ENCODE measurements at places on chromosomes 16 and 17.

DNA sequence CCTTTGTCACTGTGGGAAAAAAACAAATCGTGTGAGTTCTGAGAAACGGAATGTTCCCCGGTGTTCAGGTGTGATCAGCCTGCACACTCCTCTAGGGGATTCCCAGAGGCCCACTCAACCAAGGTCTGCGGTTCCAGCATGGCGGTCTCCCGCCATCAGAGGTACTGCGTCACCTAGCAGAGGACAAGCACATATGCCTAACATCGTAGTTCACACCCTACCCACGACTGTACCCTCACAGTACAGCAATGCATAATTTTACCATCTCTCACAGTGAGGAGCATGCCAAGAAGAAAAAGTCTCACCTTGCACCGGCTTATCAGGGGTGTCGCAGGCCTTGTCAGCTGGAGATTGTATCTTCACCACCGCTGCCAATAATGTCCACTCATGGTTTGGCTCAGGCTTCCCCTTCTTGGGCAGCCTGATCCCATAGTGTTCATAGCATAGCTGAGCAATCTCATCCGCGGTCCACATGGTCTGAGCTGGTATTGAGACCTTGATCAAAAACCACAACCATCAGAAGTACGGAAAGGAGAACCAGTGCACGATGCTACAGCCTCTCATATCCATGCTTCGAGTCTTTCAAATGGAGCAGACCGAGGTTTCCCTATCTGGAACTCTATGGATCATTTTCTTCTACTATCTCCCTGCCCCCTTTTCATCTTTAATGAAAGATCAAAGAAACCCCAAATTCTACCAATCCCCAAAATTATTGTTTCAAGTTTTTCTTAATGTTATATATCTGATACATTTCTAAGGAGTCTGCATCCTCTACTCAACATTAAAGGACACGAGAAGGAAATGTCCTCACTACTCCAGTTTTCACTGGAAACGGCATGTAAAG lies 2.5 kb downstream of the ADAT1 start:
- no peak for DNase-seq

DNA sequence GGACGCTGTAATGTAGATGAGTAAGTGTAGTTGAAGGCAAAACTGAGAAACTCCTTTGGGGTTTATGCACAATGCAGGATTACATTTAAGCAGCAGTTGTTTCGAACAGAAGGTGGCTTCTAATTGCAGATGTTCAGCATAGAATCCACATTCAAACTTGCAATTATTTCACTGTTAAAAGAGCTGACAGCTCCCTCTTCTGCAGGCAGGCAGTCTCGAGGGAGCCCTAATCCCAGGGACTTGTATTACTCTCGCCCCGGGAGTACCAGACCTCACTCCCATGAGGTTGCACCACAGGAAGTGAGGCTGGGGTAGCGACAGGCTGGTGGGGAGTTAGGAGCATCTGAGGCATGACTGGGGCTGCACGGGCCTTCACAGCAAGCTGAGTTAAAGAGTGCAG lies 484.3 kb upstream of the EEF2KMT start:
- no peak for DNase-seq

- DNase-seq, result no peak
Observed at GRCh38 chr17:20256144-20256543, 211.2 kb downstream of the LGALS9B start.

- no peak for DNase-seq
Observed at GRCh38 chr16:68086336-68086841, 1.2 kb downstream of the NFATC3 start.

GRCh38 chr17:27928587-27928986 lies 35.4 kb upstream of the LYRM9 start:
- DNase-seq, result no peak

DNA sequence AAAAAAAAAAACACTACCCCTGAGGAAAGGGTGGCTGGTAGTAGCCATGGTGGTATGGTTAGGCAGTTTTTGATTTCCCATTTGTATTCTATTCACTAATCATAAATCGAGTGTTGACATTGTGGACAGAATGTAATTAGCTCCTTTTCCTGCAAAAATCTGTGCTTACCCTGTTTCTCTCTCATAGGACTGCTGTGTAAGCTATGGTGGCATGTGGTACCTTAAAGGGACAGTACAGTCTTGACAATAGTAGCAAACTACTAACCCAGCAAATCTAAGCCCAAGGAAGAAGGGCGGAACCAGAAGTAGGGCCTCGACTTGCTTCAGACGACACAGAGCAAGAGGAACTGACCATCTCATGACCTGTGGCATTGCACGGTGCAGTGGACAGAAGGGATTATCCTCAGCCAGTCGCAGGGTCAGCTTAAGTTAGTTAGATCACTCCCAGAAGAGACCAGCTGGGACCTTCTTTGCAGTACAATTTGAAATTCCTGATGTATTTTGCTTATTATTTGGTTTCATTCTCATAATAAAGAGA lies 36.3 kb downstream of the POLR3E start:
- DNase-seq, result no peak

DNA sequence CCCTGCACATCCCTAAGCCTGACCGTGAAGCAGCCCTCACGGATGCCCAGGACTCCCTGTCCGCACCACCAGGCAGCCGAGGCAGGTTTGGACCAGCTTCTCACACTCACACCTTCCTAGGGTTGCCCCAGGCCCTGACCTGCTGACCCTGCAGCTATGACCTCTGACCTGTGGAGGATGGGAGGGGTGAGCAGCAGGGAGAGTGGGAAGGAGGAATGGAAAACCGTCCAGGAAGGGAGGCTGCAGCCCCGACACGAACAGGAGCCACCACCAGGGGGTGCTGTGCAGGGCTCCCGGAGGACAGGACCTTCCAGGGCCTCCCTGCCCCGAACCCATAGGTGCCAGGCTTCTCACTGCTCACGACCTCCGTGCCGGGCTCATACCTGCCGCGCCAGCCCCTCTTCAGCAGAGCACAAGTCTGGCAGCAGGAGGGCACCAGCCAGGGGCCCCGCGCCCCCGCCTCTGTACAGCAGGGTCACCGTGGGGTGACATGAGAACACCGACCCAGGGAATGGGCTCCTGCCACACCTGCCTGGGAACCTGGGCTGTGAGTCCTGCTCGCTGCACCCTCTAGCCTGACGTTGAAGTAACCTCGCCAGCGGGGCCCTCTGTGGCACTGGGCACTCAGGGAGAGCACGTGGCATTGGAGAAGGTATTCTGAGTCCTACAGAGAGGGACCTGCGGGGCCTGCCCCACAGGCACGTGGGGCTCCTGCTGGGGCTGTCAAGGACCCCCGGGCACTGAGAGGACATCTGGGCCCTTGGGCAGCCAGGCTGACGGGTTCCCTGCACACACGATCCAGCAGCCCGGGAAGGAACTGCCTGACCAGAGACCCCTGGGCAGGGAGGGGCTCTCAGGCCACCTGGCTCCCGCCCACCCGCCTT lies 37.6 kb downstream of the CTU2 start:
- peak; percentile 73 for DNase-seq

DNA sequence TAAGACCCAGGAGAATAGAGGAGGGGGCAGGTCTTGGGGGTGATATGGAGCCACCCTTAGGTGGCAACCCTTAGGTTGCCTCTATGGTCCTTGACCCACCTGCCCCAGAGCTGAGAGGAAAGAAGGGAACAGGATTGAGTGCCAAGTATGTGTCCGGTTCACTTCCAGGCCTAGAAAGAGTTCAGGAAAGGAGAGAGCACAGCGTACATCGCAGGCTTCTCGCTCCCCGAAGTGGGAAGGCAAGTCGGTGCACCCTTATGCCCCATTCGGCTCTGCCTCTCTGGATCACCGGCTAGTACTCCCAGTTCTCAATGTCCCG lies 631 bp downstream of the SP6 start:
- no peak for DNase-seq

GRCh38 chr17:4837471-4838308 lies 4.5 kb downstream of the MINK1 start:
- no peak for DNase-seq

GRCh38 chr17:72125742-72126141 lies 4.9 kb downstream of the SOX9 start:
- no peak for DNase-seq

DNA sequence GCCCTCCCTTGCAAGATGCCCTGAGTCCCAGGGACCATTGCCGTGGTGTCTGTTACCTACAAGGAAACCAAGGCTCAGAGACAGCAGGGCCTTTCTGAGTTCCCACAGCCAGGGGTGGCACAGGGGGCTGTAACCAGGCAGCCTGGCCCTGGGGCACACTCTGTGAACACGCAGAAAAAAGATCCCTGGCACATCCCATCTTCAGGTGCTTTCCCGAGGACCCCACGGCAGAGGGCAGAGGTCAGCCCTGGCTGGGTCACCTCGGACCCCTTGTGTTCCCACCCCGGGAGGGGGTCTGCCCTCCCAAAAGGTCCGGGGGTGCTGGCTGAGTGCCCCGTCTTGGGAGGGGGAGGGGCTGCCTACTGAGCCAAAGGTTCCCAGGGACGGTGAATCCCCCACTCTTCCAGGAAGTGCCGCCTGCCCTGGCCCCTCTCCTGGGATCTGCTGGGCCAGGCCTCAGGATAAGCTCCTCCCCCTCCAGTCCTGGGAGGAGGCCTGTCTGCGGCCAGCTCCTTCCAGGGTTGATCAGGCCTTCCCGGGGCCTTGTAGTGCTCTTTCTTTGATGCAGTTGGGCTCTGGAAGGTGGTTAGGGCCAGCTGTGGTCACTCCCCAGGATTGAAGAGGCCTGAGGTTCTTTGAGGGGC lies 8.1 kb downstream of the GLIS2 start:
- DNase-seq, result no peak

DNA sequence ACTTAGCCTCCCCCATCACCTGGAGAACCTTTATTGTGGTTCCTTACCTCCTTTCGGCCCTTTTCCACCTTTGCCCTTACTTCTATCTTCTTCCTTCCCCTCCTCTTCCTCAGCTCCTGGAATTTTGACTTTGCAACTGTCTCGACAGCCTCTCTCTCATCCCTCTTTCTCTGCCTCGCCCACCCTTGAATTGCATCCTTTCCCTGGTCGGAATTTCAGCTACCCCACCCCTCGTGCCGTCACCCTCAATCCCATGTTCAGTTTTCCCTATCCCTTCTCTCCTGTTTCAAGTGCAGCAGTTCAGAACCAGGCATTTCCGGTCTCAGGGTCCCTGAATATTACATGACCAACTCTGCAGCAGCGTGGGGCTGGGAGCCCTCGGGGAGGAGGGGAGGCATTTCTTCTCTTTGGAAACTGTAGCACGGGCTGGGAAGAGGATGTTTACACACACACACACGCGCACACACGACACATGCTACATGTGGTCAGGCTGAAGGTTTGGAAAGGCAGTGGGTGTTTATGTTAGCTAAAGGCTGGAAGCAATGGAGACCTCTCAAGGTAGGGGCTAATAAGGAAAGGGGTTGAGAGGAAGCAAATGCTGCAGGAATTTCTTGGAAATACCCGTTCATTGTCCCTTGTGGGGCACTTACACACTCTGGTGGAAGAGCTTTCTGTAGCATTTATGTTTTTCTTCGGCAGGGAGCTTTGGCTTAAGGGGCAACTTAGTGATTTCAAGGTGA lies 971 bp downstream of the MINK1 start:
- no peak for DNase-seq

DNA sequence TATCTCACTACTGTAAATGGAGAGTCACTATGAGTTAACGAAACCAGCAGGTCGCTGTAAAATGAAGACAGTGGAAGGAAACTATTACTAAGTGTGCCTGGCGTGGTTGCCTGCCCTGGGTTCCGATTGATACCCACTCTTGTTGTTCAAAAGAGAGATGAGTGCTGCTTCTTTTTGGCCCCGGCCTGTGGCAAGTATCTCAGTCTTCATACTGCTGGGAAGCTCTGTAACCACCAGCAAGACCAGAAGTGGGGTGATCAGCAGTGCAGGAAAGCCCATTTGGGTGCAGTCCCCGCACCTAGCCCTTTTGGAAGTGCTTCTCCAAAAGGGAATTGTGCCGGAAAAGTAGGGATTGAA lies 104.5 kb downstream of the SNX29 start:
- no peak for DNase-seq

DNA sequence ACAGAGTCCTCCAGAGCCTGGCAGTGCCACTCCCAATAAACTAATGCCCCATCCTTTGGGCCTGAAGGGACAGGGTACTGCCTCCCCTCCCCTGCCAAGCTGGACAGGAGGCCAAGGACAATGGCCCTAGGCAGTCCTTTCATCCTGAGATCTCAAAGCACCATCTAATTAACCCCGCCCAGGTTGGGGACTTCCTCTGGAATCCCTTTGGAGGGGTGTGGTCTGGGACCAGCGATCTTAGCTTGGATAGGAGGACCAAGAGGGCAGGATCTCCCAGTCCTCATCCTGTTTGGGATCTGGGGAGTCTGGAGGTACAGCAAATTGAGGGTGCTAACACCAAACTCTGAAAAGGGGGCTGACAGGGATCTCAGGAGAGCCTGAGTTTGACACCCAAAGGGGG lies 18.2 kb upstream of the SP6 start:
- DNase-seq, result no peak

- no peak for DNase-seq
Observed at GRCh38 chr17:82507631-82508175, 11.8 kb upstream of the FOXK2 start.

DNA sequence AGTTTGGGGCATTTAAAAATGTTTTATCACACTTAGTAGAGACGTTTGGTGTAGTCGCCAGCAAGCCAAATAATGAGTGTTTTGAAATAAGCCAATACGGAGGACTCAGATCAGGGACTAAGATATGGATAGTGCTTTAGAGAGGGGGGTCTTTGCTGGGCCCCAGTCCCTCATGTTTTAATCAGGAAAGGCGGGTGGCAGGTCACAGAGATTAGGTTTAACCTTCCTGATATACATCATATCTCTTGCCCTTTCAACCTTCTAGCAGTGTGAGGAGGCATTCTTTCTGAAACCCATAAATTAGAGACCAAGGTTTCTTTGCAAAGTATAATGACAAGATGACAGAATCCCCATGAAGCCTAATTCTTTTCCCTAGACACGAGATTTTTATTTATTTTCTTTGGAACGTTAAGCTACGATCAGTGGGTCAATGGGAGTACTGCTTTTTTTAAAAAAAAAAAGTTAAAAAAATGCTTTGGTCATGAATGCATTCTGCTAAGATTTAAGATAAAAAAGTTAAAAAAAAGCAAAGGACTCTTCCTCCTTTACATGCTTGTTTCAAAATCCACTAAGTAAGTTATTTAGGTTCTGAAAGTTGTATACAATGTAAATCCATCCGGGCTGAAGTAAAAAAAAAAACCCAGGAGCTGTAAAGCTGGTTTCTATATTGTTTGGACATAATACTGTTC lies 572.1 kb upstream of the SALL1 start:
- DNase-seq, result no peak

GRCh38 chr16:58338205-58338604 lies 43.4 kb upstream of the PRSS54 start:
- DNase-seq, result no peak

DNA sequence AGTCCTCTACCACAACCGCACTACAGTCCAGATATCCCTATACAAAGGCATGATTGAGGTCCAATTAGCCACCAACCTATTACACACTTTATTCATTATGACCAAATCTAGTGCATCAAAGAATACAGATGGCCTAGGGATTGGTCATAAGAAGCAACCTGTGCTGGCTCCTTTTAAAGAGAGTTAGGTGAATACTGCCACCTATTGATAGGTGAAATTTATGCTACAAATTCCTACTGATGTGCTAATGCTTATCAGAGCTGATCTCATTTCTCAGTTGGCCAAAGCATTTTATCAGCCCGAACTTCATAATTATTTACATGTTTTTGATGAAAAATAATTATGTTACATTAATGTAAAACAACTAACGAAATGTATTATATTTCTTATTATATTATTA lies 166.3 kb downstream of the ANKFN1 start:
- no peak for DNase-seq

Data from T-helper 17 cell (primary cell).